ENCODE measurements at places on chromosomes 12 and 14.

DNA sequence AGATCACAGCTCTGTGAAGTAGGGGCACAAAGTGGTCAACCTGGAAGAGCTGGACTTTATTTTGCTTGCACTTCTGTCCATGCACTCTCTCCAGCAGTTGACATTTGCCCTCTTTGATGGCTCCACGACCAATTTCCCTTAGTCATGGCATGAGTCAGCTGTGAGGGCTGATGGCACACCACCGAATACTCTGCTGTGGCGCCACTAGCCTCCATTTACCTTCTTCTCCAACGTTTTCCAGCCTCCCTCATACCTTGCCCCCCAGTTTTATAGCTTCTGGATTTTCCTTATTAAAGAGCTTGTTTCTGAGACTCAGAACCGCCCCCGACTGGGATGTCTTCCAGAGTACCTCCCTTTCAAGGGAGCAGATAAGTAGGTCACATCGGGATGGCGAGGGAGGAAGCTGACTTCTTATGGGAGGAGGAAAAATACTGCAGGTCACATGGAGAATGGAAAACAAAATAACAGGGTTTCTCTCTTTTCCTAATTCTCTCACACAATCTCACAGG, 17.6 kb downstream of the NINJ2 start:
- DNase-seq = no peak

GRCh38 chr12:46148327-46149078, 120.3 kb downstream of the SLC38A1 start:
- DNase-seq = no peak

DNA sequence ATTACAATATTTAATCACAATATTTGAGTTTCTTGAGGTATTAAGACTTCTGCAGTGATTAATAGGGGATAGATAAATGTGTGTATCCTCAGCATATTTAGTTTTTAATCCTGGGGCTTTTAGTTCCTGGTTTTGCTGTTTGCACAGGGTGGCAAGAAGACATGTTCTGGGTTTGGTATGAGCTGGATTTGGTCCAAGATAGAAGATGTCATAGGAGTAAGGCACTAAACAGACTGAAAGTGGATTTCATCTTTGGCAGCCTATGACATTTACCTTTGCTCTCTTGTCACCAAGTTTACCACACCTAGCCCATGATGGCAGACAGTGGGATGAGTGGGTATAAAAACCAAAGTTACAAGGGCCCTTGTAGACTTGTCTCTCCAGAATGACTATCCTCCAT, 168.2 kb downstream of the LRRK2 start:
- no peak for DNase-seq

GRCh38 chr14:68692216-68692615, 100.7 kb downstream of the ZFP36L1 start:
- no peak for DNase-seq

- DNase-seq = no peak
Measured at GRCh38 chr12:112664569-112664968, 127.0 kb upstream of the RPH3A start.

GRCh38 chr14:100673085-100673806, 53.4 kb upstream of the DLK1 start:
- no peak for DNase-seq

DNA sequence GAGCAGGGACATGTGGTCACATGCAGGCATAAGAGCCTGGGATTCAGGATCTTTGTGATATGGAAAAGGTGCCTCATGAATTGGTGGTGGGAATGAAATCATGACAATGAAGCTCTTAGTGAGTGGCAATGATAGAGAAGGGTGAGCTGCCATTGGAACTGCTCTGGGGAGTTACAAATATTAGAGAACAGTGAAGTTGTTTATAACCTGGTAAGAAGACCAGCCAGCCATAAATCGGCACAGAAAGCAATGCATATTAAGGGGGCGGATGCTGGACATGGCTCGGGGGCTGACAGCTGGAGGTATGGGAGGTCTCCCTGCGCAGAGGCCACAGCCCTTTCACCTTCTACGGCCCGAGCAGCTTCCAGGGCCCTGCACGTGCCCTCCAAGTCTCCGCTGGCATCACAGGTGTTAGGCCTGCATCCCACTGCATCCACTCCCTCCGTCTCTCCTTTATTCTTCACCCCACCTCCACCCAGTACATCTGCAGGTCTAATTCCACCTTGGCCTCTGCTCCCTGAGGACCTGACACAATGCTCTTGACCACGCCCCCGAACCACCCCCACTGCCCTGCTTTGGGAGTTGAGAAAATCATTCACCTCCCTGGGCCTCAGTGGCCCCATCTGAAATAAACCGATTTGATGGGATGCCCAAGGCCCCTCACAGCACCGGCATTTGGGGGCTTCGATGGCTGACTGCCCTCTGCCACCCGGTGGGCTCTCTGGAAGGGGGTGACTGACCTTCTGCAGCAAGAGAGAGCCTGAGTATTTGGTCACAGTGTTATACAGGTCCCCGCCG, 4.1 kb downstream of the CACNA2D4 start:
- no peak for DNase-seq

GRCh38 chr14:101469382-101470247, 91.7 kb upstream of the DIO3 start:
- no peak for DNase-seq

DNA sequence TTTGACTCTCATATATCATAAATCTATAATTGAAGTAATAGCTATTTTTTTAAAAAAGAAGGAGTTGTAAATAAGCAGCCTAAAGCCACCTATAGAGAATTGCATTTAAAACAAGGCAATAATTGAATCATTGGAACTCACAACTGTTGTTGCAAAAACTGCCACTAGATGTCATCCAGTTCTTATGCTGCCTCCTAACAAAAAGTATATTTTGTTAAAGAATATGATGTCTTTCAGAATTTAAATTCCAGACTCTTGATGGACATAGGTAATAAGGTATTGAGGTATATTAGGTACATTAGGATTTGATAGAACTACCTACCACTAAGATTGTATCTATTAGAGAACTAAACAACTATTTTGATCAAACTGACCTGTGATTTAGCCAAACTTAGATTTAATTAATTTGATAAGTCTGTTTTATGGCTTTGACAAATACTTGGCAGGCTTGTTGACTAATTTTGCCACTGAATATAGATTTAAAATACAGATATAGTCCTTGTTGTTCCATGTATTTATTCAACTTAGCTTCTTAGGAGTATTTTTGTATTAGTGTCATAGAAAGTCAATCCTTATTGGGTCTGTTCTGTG, 401.4 kb downstream of the RPL10L start:
- DNase-seq = no peak

- no peak for DNase-seq
Measured at GRCh38 chr14:99540196-99541032, 59.2 kb downstream of the CCNK start.

GRCh38 chr12:71455028-71455737, 15.6 kb downstream of the LGR5 start:
- DNase-seq = no peak

DNA sequence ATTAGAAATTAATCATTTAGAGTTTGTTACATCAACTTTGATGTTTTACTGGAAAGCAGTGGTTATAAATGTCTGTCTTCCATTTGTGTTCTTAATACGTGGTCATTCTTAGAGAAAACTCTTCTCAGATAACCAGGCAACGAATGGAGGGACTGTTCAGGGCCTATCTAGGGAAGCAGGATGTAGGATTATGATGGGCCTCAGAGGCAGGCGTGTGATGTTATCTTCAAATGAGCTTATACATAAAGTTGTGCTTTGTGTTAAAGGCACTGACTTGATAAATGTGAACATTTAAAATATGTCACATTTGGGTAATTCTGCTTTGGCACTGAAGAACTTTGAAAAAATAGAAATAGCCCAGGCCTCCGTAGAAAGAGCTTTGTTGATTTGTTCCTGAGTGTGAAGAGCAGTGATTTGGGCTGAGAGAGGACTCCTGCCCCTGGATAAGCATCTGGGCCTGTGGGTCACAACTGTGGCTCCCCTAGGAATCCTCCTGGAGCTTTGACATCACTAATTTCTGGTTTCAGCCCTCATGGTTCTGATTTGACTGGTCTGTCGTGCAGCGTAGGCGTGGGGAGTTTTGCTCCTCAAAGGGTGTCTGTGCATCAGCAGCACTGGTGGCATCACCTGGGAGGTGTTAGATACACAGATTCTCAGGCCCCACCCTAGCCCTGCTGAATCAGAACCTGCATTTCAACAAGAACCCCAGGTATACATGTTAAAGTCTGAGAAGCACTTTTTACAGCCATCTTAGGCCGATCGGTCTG, 55.4 kb downstream of the SAMD4A start:
- no peak for DNase-seq

DNA sequence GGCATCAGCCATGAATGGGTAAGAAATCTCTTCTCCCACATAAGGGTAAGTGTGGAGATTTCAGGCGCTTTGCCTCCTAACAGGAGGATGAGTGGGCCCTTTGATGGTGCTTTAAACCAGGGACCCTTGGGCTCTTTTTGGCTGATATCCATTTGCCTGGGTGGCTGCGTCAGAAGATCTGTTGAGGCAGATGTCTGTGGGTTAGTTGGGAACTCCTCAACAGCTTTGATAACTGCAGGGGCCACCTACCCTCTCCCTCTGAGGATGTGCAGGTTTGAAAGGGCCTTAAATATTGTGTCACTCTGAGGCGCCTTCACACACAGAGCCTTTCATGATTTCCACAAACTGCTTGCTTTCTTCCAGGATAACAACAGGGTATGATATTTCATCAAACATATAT, 210.7 kb downstream of the PPM1H start:
- DNase-seq = no peak

GRCh38 chr12:114003286-114003685, 37.2 kb upstream of the RBM19 start:
- DNase-seq = no peak

DNA sequence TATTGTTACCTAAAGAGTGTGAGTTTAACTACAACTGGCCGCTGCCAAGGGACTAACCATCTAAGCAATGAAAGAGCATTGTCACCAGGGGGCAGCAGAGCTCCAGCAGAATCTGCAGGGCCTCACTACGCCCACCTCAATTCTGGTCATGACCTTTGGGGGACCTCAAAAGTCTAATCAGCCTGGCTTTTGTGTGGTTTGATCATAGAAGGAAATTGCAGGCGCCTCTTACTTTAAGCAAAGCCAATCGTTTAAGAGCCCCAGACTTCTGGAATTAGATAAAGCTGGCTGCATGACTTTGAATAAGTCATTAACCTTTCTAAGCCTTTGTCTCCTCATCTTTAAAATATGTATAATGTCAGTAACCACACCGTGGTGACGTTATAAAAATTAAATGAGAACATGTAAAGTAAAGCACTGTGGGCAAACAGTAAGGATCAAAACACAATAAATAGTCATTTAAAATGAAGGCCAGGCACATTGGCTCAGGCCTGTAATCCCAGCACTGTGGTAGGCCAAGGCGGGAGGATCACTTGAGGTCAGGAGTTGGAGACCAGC, 58.6 kb downstream of the TBX3 start:
- DNase-seq = no peak

- no peak for DNase-seq
Measured at GRCh38 chr12:10212739-10213131, at the start of gene GABARAPL1. TSS of gene GABARAPL1 (plus strand) at chr12:10212877. CDS start at chr12:10213130, 253 bp downstream.

- DNase-seq = peak; percentile 57
Measured at GRCh38 chr12:91920276-91920675, 225.4 kb downstream of the BTG1 start.

DNA sequence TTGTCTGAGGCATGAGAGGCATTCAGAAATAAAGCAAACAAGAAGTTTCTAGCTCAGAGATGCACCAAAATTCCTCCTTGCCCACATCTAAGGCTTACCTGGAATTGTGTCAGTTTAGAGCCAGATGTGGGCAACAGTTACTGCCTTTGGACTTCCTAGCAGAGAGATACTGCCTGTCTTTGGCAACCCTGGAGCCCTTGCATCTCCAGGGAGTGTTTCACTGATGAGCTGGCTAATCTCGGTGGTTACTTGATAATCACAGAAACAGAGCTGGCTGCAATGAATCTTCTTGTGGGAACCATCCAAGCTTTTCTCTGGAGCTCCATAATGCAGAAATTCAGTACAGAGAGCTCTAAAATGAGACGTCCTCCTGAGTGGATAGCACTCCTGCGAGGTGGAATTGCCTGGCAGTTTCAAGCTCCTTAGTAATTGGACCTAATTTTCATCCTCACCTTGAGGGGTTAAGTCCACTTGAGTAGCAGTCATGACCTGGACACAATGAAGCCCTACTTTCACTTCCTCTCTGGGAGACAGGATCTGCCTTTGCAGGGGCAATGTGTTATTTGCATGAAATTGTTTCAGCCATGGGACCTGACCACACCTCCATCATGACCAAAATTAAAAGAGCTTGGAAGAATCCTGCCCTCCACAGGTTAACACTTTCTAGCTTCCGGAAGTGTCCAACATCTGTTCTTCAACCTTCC, 108.8 kb upstream of the ARHGAP5 start:
- no peak for DNase-seq

DNA sequence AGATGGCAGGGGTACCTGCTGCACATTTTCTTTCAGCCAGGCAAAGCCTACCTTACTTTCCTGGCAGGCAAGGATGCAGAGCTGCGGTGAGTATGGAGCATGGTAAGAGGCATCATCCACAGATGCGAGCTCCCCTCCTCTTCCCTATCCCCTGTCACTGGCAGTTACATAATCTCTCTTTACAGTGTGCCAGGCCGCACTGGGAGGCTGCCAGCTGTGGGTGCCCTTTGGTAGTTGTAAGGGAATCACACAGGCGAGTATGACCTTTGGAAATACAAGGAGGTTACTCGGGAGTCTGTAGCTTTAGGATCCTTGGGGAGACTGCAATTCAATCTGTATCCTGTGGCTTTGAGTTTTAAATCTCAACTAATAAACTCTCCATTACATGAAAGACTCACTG, 132.5 kb downstream of the KTN1 start:
- no peak for DNase-seq

DNA sequence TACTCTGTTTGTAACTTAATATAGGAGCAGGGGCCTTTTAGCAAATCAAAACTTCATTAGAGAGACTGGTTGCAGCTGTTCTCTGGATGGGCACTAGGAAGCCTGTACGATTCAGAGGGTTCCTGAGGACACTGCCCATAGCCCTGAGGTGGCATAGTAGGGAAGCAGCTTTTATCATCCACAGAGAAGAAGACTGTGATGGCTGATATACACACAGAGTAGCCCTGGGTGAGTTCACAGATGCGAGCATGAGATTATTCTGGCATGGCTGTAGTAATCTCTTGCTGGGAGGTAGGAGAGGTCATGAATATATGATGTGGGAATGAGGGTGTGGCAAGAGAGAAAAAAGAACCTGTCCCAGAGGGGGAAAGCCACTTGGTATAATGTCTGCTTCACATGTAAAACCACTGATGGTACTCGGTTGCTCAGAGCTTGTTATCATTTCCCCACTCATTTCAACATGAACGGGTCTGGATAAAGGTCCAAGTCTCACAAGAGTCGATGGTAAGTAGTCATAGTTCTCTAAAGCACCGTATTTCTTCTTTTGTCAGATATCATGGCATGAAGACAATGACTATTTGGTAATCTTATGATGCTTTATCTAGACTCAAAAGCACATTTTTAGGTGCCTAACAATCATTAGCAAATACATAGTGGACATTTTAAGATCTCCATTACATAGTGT, 52.0 kb downstream of the PEBP1 start:
- DNase-seq = no peak

DNA sequence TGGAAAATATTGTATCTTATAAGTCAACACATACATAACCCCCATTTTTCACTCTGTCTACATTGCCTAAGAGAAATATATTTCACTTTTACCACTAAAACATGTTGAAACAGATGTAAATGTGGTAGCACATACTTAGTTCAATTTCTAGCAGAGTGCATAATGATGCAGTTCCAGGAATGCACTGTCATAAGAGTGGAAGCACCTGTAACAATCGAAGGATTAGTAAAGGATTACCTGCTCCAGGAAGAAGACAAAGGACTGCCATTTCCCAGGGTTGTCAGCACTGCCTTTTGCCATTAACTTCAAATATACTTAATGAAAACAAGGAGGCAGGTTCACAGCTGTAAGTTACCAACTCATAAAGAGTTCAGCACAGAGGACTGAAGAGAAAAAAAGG, 24.6 kb downstream of the DAD1 start:
- DNase-seq = no peak
